ENCODE measurements at places on chromosomes 7 and 10. TPM values are rescaled to one million over a fixed set of nuclear protein-coding genes. Genes with fewer than 3 reads are reported as not detected.

DNA sequence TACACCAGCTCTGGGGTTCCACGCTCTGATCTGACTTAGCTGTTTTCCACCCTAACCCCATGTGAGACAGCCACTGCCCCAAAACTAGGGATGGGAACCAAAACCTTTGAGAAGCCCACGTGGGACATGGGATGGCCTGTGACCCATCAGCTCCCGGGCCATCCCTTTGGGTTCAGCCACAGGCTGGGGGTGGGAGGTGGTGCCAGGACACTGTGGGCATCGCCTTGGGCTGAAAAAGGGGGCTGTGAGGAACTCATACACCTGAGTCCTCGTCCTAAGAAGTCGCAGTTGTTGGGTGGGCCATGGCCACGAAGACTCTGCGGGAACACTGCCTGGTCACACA, 379.1 kb downstream of the DNAJB6 start:
- DNase-seq, result no peak

Gene JAKMIP3
- polyA plus RNA-seq, result 0.47 TPM

DNA sequence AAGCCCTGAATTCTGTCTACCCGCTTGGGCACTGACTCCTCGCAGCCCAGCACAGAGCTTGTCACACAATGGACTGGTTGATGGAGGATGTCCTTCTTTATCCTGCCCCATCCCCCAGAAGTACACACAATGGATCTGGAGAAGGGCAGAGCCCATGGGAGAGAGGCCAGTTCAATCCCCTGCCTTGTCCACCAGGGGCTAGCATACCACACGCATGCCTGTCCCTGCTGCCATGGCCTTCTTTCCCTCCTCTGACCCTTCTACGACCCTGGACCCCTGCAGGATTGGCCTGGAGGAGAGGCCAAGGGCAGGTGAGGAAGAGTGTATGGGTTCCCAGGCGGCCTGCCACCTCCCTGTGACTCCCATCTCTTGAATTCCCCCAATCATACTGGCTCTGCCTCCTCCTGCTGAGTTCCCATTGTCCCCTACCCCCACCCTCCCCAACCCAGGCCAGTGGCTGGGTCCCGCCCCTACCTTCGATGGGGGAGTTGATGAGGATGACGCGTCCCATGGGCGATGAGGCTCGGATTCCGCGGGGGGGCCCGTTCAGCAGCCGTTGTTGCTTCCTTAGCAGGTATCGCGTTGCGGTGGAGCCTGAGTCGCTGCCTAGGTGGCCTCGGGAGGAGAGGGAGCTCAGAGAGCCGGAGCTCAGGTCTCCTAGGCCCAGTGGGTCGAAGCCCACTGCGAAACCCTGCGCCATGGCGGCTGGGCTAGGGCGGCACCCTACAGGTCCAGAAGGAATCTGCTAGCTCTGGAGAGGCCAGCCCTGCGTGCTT, 1.2 kb downstream of the PDZD7 start:
- no peak for DNase-seq

DNA sequence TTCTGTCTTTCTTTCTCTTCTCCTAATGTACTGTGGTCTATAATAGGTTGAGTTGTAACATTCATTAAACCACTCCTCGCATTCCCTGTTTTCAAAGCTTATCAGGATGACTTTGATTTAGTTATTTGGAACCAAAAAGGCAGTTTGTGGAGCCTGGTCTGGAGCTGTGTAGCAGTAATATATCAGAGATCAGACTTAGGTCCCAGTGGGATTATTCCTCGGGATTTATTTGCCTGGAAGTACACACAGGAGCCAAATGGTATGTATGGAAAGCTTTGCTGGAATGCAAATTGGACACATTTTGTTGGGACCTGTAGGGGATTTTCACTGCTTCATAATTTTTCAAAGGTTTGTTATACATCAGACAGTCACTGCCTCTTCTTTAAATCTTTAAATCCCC, 40.9 kb downstream of the GBF1 start:
- no peak for DNase-seq

Gene CALHM1
- not detected for polyA plus RNA-seq

DNA sequence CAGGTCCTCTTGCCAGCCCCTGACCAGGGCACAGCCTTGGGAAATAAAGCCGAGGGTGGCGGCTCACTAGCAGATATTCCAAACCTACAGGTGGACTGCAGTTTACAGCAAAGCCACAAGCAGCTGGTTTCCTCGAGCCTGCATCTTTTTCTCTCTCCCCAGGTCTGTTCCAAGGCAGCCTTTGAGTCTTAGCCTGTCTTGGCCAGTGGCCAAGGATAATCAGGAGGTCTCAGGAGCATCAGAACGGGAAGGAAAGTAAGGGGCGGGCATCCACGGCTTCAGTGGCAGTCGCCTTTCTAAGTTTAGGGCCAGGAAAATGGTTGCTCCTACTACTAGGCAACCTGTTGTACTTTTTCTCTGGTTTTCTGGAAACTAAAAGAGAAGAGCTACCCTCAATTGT, 219.7 kb upstream of the ZMIZ1 start:
- no peak for DNase-seq

DNA sequence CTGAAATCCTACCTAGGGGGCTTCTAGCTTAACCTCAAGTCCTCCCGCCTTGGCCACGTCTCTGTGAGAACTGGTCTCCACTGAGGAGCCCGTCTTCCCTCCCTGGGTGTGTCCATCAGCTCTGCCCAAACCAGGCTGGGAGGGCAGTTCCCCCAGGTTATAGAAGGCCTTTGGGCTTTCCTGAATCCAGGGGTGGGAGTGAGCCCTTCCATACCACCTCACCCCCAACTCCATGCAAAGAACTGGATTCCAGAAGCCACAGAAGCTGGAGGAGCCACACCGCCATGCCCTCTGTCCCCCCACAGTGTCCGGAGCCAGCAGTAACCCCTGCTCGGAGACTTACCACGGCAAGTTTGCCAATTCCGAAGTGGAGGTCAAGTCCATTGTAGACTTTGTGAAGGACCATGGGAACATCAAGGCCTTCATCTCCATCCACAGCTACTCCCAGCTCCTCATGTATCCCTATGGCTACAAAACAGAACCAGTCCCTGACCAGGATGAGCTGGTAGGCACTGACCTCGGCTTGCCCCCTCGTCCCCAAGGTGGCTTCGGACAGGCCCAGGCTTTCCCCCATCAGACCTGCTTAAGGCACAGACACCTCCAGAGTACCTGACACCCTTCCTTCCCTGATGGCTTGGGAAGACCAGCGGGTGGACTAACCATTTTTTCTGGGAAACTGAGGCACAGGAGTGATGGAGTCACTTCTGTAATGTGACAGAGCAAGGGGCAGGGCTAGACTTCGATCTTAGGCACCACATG, 4.7 kb downstream of the CPA1 start:
- DNase-seq, result no peak

GRCh38 chr10:72069751-72070526, 18.4 kb downstream of the SPOCK2 start:
- DNase-seq, result no peak

Gene OPN1SW
- polyA plus RNA-seq, result 3.8 TPM

DNA sequence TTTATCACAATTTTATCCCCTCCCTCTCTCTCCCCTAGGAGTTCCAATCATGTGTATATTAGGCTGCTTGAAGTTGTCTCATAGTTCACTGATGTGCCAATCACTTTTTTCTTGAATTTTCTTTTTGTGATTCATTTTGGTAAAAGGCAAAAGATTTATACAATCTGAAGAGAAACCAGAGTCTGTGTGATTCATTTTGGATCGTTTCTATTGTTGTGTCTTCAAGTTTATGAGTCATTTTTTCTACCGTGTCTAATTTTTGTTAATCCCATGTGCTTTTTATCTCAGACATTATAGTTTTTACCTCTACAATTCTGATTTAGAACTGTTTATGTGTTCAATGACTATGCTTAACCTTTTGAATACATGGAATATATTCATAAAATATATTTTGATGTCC, 483.9 kb upstream of the AUTS2 start:
- no peak for DNase-seq

Gene UPP1
- polyA plus RNA-seq, result 5.5 TPM

DNA sequence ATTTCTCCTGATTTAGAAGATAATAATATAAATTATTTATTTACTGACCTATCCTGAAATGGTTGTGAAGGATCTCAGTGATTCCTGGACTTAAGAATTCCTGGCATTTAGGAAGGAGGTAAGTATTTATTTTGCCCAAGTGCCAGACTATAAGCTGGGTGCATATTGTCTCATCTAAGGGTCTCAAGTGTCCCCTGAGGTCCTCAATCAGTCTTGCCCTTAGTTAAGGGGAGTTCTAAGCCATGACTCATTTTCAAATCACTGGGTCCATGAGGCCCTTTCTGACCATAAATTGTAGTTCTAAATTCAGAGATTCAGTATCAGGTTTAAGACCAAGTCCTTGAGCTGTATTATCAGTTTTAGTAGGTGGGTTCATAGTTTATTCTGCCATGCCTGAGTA, 251.6 kb upstream of the MEOX2 start:
- no peak for DNase-seq

Gene GPR15LG
- not detected for polyA plus RNA-seq

DNA sequence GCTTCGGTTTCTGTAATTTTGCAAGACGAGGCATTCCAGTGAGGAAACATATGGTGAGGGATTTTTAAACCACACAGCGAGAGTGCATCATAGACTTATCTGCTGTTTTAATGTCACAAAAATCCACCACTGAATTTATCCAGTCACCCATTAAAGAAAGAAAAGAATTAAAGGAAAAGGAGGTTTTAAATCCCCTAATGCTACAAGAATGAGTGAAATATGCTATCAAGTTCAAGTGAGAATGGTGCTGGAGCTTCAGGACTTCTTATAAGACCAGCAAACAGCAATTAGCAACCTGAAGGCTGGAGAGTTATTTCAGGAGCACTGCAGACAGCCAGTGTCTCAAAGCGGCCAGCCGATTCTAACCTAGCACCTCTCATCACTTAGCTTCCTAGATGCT, 439.1 kb upstream of the MGMT start:
- peak; percentile 61 for DNase-seq

GRCh38 chr10:118911363-118911762, 118.2 kb upstream of the NANOS1 start:
- DNase-seq, result no peak

GRCh38 chr10:69220041-69220451, at the start of gene HKDC1:
Gene HKDC1 (plus strand): TSS chr10:69220332. CDS start chr10:69220436, 104 bp downstream.
- no peak for DNase-seq

Gene OPN4
- polyA plus RNA-seq, result 1.6 TPM

Gene GPR141
- not detected for polyA plus RNA-seq

Gene C1QL3
- 0.82 TPM for polyA plus RNA-seq

- DNase-seq, result no peak
Measured at GRCh38 chr7:137086896-137087295, 218.4 kb downstream of the CHRM2 start.

GRCh38 chr7:29921404-29922010, 68.1 kb downstream of the SCRN1 start:
- peak; percentile 55 for DNase-seq

Gene GLCCI1
- polyA plus RNA-seq, result 11.7 TPM

- DNase-seq, result no peak
Measured at GRCh38 chr7:2617325-2617905, 14.4 kb upstream of the TTYH3 start.

GRCh38 chr7:68573271-68574005, 1024.8 kb upstream of the AUTS2 start:
- DNase-seq, result no peak

DNA sequence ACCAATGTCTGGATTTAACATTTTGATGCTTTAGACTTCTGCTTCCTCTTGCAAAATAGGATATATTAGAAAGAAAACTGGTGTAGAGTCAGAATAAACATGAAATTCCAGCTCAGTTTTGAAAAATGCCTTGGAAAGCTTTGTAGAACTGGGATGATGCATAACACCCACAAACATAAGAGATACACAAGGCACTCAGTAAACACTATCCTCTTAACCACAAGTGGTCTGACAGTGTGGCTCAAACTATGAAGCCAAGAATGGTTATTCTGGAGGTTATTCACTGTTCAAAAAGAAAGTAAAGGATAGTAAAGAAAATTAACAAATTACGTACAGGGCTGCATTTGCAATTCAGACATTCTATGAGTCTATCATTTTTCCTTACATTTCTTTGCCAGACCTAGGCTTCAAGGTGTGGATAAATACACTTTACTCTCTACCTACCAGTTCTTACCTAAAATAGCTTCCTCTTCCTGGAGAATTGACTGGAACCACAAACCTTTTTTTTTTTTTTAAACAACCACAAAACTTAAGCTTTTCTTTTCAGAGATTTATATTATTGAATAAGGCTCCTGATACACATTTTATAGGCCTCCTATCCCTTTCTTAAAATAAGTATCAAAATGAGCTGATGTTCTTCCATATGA, 9.0 kb upstream of the RSBN1L start:
- no peak for DNase-seq

Gene LIPJ
- not detected for polyA plus RNA-seq

DNA sequence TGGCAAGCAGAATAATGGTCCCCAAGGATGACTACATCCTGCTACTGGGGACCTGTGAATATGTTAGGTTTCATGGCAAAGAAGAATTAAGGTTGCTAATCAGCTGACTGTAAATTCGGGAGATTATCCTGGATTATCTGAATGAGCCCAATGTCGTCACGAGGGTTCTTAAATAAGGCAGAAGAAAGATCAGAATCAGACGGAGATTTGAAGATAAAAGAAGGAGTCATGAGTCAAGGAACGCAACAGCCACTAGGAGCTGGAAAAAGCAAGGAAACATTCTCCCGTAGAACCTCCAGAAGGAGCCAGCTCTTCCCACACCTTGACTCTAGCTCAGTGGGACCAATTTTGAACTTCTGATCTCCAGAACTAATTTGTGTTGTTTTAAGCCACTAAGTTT, 82.9 kb upstream of the APBB1IP start:
- no peak for DNase-seq

GRCh38 chr7:69388452-69389137, 209.7 kb upstream of the AUTS2 start:
- DNase-seq, result no peak

DNA sequence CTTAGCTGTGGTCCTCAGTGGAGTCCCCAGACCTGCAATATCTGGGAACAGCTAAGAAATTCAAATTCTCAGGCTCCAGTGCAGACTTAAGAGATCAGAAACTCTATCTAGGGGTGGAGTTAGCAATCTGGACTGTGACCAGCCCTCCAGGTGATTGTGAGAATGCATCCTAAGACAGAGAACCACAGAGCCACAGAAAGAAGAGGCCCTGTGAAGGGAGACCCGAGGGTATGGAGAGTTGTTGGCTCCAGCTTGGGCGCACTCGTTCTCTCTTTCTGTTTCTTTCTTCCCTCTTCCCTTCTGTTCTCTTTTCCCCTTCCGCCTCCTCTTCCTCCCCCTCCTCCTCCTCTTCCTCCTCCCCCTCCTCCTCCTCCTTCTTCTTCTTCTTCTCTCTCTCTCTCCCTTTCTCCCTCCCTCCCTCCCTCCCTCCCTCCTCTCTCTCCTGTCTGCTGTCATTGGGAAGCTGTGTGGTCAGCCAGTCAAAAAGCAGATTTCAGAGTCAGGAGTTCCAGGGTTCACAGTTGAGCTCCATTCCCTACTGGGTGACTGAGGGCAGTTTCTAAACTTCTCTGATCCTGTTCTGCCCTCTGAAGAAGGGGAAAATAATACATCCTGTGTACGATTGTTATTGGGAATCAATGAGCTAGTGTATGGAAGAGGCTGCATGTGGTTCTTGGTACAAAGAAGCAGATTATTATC, 62.1 kb upstream of the STEAP1B start:
- no peak for DNase-seq

Gene MYOZ1
- 336 TPM for polyA plus RNA-seq

Gene ITIH5
- polyA plus RNA-seq, result 44.8 TPM
